Ovary (tissue), 10 donors: ENCODE measurements at places on chromosomes 13 and 19.

DNA sequence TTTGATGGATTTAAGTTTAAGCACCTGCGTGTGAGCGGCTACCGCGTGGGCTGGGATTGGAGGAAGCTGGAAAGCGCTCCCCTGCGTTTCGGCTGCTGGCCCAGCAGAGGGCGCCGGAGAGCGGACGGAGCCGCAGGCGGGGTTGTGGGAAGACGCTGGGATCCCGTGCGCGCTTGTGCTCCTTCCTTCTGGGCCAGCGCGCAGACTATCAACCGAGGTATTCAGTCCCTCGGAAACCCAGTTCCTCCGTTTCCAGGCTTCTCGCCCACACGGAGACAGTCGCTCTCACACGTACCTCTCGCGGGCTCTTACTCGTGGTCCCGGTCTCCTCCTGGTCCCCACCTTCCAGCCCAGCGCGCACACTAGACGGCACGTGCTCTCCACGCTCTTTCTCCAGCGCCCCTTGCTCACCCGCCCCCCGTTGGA is 28.8 kb downstream of the EPN1 start:
- DNase-seq, result peak; percentile 42

DNA sequence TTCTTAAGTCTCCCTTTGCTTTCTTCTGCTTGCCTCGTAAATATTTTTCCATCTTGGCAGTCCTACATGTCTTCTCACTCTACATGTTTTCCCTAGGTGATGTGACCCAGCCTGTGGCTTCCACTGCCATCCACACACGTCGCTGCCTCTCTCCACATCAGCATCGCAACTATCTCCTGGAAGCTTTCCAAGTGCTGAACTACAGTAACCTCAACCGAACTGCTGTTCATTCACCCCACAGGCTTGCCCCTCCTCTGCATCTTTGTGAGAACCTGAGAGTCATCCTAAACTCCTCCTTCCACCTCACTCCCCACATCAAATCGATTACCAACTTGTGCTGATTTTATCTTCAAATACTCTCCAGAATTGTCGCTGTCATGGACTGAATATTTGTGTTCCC is 41.2 kb upstream of the USPL1 start:
- no peak for DNase-seq

DNA sequence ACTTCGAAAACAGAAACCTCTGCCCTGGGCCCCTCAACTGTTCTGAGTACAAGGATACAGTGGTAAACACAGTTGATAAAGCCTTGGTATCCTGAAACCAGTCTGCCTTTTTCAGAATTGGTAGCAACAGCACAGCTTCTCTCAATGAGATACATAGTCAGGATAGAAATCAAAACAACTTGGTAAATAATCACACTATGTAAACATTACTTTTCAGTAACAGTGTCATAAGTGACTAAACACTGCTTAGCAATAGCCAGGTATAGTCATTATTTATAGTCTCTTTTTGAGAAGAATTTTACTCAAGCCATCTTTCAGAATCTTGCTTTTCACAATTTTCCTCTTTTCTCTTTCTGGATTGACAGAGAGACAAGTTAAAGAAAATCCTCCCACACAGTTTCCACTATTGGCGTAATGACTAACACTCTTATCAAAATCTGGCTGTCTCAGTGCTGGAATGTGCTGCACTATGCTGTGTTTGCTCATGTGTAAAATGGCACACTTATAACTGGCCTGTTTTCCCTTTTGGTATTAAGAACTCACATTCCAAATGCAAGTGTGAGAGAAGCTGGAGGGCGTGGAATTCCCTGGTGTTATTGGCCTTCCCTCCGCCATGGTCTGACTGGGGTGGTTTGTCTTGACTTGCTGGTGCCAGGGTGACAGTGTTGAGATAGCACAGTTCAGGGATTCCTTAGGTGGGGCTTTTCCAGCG is 368.8 kb downstream of the TDRD3 start:
- DNase-seq, result no peak

DNA sequence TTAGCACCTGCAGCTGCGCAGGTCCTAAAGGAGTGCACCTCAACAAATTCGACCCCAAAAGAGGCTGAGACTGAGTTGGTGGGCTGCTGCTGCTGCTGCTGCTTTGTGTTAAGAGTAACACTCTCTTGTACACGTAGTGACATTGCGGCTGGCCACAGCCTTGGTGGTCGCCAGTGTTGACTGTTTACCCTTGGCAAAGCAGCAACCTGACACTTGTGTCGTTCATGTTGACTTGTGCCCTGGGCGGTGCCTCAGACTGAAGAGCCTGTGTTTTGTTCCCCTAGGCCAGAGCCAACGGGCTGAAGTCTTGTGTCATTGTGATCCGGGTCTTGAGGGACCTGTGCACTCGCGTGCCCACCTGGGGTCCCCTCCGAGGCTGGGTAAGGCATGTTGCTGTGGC is 22.4 kb upstream of the QTRT1 start:
- DNase-seq, result no peak

GRCh38 chr19:10110972-10111317 is 548 bp upstream of the P2RY11 start:
- no peak for DNase-seq

DNA sequence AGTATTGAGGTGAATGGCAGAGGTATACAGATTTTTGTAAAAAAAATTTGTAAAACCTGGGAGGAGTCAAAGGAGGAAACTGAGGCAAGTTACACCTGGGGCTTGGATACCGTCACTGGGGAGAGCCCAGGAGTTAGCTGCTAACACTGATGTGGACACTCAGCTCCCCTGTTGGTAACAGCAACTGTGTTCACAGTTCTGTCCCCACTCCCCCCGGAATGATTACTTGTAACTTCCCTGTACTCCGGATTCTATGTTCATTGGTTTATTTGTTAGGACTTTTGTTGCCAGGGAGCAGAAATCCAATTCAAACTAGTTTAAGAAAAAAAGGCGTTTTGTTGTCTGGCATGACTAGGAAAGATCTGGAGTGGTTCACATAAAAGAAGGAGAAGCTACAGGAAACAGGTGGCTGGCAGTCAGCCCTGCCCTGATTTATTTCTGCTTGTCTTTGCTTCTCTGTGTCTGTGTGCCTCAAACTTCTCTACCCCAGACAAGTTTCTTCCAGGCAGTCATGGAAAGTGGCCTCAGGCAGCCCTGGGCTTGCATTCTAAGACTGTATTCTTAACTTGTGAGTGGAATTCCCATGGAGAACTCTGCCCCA is 2.3 kb upstream of the GPR12 start:
- DNase-seq, result no peak

- no peak for DNase-seq
Observed at GRCh38 chr13:80133631-80134261, 207.2 kb downstream of the SPRY2 start.

- DNase-seq, result no peak
Observed at GRCh38 chr13:106212386-106213010, 323.0 kb downstream of the EFNB2 start.

DNA sequence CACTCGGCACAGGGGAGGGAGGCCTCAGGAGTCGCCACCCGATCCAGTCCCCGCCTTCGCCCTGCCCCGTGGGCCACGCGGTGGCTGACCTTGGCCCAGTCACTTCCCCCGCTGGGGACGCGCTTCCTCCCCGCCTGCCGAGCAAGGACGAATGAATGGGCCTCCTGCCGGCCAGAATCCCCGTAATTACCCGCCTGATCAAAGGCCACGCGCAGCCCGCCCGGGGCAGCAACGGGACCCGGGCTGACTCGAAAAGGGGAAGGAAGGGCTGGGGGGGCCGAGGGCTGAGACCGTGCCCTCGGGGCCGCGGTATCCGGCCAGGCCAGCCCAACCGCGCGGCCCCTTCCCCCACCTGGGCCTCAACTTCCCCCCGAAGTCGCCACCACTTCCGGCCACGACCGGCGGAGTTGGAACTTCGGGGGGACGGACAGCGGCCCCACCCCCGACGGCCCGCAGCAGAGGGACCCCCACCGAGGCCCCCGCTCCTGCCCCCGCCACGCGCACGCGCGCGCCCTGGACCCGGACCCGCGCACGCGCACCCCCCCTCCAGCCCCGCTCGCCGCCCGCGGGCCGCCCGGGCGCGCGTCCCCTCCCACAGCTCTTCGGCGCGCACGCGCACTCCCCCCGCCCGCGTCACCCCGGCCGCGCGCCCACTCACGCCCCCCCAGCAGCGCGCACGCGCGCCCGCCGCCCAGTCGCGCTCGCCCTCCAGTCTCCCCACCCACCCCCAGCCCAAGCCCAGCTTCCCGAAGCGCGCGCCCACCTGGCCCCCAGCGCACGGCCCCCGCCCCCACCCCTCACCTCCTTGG is 520 bp downstream of the ZNF787 start:
- peak; percentile 86 for DNase-seq

DNA sequence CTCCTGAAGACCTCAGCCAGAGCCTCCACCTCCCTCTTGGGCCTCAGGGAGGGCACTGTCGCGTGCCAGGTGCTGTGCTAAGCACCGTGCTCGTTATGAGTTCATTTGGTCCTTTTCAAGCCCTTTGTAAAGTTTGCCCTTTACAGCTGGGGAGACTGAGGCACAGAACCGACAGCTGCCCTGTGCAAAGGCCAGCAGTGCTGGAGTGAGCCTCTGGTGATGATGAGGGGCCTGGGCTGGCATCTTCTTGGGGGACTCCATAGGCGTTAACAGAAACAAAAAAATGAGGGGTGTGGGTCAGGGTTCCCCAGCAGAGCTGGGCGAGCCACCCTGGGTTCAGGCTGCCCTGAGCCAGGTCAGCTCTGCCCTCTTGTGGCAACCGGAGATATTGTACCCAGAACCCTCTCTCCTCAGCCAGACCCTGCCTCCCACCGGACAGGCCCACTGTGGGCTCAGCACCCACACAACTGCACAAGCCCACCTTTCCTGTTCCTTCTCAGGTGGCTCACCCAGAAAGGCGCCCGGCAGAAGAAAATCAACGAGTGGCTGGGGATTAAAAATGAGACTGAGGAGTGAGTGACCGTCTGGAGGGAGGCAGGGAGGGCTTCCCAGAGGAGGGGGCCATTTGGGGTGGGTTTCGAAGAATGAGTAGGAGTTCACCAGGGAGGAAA is 5.5 kb upstream of the IFI30 start:
- no peak for DNase-seq

- DNase-seq, result no peak
Observed at GRCh38 chr13:106774621-106775020, 206.7 kb upstream of the ARGLU1 start.

GRCh38 chr13:57925250-57925649 is 293.7 kb downstream of the PCDH17 start:
- DNase-seq, result no peak

- DNase-seq, result no peak
Observed at GRCh38 chr19:58549664-58550361, 5.1 kb downstream of the CHMP2A start.

- DNase-seq, result no peak
Observed at GRCh38 chr13:45799451-45799850, 52.1 kb downstream of the SIAH3 start.

DNA sequence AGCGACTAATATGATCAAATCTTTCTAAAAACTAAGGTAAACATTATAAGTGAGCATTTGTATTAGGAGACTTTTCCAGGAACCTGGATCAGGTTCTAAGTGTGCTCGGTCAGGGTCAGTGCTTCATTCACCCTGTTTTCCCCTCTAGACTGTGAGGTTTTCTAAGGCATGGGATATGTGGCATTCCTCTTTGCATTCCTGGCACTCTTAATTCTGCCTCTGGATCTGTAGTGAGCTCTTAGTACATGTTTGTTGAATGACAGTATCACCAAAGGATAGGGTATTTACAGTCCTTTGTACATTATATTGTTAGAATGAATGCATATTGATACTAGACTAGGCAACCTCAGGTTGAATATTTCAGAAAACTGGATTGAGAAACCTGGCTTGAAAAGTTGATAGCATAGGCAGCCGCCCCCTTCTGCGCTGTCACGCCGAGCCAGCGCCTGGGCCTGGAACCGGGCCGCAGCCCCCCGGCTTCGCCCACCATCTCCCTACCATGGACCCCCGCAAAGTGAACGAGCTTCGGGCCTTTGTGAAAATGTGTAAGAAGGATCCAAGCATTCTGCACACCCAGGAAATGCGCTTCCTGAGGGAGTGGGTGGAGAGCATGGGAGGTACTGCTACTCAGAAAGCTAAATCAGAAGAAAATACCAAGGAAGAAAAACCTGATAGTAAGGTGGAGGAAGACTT is 156.5 kb downstream of the KCNRG start:
- no peak for DNase-seq

- DNase-seq, result no peak
Observed at GRCh38 chr13:94860981-94861407, 148.6 kb upstream of the SOX21 start.

- no peak for DNase-seq
Observed at GRCh38 chr13:108987944-108988343, 358.5 kb downstream of the MYO16 start.

GRCh38 chr19:32471811-32472210 is 66.2 kb downstream of the DPY19L3 start:
- DNase-seq, result no peak

- DNase-seq, result no peak
Observed at GRCh38 chr19:33781996-33782395, 14.7 kb upstream of the KCTD15 start.

DNA sequence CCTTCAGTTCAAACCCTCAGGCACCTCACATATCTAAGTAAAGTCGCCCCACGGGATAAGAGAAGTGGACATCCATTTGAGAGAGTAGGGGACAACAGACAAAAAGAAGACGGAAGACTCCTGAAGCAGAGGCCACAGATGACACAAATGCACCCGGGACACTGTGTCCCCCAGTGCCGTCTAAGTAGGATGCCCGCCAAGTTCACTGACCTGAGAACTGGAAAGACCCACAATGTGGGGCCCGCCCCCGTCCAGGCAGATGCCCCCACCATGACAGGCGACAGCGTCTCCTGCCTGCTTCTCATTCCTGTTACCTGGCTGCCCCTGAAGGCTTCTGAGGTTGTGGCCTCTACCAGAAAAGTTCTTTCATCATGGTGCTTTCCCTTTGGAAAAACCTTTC is 16.9 kb downstream of the ANKRD27 start:
- no peak for DNase-seq

GRCh38 chr13:102651892-102652291 is 43.0 kb downstream of the METTL21C start:
- no peak for DNase-seq

DNA sequence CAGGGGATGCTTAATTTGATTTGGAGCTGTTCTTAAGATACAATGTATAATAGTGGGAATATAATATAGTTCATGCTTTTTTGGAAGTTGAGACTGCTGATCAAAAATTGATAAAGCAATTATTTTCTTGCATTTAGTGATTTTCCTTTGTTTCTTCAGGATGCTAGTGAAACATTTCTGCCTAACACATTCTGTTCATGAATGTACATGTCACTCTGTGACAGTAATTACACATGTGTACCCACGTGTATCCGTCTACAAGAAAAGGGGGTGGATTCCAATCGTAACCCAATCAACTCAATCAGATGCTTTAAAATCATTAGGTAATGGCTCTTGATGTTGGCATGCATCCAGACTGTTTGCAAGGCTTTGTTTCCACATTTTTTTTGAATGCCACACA is 5.0 kb upstream of the FRY start:
- DNase-seq, result no peak

DNA sequence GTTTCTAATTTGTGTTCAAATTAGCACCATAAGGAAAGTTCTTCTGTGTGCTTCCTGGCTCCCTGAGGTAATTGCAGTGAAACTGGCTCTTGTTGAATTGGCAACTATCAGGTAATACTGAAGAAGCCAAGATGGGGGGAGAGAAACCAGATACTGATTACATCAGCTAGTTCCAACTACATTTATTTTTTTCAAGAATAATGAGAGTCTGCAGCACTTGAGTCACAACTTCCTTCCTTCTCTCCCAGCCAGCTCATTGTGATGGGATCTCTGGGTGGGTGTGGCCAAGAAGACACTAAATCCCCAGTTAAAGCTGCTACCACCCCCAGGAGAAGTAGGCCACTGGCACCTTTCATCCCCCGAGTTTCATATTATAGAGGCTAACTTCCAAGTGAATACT is 100.7 kb upstream of the RXFP2 start:
- DNase-seq, result no peak
